ENCODE measurements at places on chromosomes 2 and 18.
A peak's percentile ranks its signal among the peaks of the same experiment; 100 is the strongest.

DNA sequence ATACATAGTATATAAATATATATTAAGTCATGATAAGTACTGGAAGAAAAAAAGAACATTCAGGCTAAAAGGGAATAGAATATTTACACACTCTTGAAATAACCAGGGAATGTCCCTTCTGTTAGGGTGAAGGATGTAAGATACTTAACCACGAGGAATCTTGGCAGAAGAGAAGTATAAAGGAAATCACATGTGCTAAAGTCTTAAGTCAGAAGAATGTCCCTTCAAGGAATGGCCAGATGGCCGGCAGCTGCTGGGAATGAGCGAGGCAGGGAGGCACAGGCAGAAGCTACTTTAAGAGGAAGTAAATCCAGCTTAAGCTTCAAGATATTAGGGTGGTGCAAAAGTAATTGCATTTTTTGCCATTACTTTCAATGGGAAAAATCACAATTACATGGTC, 5.5 kb downstream of the CCDC102B start:
- DNase-seq = no peak

DNA sequence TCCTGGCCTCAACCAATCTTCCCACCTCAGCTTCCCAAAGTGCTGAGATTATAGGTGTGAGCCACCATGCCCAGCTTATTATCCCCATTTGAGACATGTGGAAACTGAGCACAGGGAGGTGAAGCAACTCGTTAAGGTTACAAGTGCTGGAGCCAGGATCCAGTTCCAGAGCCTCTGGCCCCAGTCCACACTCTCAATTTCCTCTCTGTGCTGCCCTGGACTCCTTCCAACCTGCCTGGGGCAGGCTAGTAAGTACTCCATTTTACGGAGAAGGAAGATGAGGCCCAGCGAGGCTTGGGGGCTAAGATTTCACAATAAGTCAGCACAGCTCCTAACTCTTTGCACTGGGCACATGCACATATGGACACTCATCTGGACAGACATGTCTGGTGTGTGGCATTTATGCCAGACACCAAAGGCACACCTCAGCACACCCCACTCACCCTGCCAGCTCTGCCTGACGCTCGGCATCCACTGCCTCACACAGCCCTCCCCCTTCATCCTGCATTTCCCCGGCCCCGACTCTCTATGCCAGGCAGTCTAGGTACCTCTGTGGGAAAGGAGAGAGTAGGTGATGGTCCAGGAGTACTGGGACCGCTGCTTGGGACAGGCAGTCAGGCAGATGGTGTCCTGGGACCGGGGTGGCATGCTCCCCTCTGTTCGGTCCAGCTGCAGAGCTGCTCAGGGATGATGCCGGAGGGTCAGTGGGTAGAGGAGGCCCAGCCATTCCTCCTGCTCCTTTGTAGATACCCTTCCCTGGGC, 20.5 kb downstream of the CFAP65 start:
- no peak for DNase-seq

GRCh38 chr2:148021886-148022285, 995 bp downstream of the MBD5 start:
- peak; percentile 23 for DNase-seq

GRCh38 chr2:239225871-239226561, 174.8 kb downstream of the HDAC4 start:
- DNase-seq = no peak

- no peak for DNase-seq
These were observed 54.0 kb upstream of the IMP4 start for GRCh38 chr2:130288467-130289403.

- no peak for DNase-seq
These were observed 75.2 kb downstream of the KLHL29 start for GRCh38 chr2:23460228-23460627.

- DNase-seq = peak; percentile 46
These were observed 597 bp downstream of the RNF103 start for GRCh38 chr2:86623043-86623493.

DNA sequence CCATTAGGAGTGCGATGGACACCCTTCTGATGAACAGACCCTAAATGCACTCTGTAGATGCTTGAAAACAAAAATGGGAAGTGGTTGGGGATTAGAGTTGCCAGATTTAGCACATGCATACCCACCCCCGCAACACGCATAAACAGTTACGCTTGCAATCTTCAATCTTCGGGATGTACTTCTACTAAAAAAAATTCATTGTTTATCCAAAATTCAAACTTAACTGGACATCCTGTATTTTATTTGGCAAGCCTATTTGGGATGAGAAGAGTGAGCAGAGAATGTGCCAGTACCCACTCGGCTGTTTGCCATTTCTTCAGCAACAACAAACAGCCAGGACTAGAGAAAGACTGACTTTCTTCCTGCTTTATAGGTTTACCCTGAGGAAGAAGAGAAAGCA, 18.4 kb downstream of the KIAA2012 start:
- DNase-seq = peak; percentile 5

DNA sequence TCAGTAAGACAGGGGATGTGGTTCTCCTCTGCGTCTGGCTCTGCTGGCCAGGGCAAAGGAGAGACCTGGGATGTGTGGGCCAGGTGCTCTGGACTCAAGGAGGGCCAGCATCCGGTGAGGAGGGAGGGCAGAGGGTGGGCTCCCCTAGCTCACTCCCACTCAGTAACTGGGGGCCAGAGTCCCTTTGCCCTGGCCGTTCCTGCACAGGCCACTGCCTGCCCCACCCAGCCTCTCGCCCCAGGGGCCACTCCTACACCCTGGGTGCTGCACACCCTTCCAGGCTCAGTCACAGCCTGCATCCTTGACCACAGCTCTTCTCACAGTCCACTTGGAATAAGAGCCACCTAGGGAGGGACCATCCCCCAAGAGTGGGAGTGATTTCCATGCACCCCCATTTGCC, 41.0 kb downstream of the SNED1 start:
- no peak for DNase-seq

GRCh38 chr2:1591978-1592907, 152.1 kb downstream of the PXDN start:
- no peak for DNase-seq

DNA sequence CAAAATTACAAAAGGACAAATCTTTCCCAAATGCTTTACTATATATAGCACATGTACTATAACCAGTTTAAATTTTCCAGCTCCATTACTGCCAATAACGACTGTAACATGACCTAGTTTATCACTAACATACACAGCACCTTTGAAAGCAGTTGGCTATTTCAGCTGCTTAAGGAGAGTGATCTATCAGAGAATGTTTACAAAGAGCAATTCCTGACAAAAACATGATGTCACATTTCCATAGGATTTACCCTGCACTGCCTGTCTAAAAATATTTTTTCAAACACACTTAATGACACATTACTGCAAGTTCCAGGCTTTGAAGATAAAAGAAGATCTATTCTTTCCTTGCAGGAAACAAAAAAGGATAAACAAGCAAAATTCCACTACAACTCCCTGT, 40.6 kb downstream of the ZNF516 start:
- DNase-seq = no peak

- peak; percentile 21 for DNase-seq
These were observed 539.0 kb downstream of the ARHGAP15 start for GRCh38 chr2:143668234-143668633.

DNA sequence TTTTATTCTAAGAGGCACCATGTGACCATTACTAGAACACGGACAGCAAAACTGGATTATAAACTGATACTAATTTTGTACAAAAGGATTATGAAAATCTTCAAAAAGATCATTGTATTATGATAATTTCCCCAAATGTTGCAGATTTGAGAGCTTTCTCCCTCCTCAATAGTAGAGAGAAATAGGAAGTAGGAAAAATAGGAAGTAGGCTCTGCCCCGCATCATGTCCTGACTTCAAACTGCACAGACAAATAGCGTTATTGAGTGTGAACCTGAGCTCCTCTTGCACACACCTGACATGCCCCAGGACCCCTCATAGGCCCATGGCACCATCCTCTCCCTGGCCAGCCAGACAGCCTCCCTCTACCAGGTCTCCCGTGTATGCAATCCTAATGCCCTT, 25.4 kb downstream of the CHRNA1 start:
- DNase-seq = no peak

- no peak for DNase-seq
These were observed 4.5 kb upstream of the RBMS1 start for GRCh38 chr2:160498137-160498536.

DNA sequence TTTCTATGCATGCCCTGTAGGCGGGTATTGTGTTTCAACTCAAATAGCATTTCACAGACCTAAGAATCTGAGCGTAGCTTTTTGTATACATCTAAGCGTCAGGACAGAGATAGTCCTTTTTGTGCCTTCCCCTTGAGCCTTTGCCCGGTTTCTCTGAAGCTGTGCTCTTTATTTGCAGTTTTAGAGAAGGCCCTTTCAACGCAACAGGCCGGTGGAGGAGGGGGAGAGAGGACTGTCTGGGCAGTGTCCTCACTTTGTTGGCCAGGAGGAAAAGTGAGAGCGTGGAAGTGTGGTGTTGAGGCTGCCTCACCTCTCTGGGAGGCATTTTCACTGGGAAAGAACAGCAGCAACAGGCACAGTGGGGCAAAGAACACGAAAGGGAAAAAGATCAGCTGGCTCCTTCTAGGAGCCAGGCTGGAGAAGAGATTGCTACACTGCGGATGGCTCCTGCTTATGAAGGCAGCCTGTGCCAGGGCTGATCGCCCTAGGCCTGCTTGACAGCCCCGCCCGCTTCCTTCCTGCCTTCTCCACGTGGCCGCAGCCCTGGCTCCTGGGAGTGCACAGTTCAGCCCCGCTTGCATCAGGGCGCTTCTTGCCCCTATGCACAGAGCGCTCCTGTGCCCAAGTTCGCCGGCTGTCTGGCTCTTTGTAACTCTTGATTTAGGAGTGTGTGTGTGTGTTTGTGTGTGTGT, 195.6 kb upstream of the POU3F3 start:
- peak; percentile 49 for DNase-seq

DNA sequence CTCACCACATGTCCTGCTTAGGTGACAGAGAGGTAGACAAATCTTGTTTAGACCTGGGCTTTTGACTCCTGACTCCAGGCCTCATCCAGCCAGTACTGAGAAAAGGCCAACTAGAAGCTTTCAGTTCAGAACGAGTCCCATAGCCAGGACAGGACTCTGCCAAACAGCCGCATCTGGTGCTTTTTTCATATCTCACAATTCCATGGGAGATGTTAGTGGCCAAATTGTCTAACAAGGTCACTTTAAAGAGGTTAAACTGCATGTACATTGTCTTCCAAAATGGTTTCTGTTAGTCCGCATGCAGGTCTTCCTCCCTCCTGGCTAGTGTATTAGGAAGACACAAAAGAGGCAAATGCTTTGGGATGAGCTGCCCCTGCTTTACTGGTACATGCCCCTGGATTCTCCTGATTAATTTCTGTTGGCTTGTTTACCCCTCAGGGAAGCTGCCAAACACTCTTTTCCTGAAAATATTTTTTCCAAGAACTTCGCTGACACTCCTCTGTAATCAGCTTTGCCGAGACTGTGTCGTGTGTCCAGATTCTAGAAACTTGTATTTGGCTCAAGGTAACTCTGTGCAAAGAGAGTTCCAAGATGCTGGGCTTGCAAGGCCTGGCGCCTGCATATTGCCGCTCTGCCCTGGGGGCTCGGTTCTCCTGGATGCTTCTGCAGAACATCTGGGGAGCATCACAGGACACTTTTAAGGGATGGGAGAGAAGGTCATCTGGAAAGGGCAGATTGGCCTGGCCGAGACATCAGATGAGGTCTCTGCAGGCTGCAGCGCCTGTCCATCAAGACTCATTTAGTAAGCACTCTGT, 209.2 kb upstream of the APCDD1 start:
- DNase-seq = no peak

DNA sequence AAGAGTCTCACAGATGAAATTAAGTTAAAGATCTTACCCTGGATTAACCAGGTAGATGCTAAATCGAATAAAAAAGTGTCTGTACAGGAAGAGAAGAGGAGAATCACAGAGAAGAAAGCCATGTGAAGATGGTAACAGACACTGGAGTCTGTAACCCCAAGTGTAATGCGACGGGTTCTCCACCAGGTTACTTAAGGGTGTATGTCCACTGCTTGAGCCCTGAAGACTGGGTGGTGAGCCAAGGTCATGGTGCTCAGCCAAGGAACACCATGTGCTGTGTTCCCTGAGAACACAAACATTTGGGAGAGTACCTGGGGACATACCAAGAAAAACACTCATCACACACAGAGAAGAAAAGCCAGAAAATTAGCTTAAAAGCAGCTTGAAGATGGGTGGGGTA, 8.2 kb upstream of the ACADL start:
- no peak for DNase-seq

DNA sequence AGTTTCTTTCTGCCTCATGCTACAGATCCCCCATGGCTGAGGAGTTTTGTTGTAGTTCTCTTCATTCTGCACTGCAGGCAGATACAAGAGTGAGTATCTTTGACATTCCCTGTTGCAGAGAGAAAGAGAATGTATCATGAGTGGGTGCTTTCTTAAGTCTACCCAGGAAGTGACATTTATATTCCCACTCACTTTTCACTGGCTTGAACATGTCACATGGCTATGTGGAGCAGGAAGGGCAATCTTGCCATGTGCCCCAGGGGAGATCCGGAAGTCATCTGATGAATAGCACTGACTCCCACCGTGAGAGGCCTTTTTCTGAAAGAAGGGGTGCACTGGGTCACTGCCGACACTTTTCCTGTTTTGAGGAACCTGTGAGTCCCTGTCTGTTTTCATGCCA, 66.4 kb upstream of the BOD1L2 start:
- DNase-seq = no peak

DNA sequence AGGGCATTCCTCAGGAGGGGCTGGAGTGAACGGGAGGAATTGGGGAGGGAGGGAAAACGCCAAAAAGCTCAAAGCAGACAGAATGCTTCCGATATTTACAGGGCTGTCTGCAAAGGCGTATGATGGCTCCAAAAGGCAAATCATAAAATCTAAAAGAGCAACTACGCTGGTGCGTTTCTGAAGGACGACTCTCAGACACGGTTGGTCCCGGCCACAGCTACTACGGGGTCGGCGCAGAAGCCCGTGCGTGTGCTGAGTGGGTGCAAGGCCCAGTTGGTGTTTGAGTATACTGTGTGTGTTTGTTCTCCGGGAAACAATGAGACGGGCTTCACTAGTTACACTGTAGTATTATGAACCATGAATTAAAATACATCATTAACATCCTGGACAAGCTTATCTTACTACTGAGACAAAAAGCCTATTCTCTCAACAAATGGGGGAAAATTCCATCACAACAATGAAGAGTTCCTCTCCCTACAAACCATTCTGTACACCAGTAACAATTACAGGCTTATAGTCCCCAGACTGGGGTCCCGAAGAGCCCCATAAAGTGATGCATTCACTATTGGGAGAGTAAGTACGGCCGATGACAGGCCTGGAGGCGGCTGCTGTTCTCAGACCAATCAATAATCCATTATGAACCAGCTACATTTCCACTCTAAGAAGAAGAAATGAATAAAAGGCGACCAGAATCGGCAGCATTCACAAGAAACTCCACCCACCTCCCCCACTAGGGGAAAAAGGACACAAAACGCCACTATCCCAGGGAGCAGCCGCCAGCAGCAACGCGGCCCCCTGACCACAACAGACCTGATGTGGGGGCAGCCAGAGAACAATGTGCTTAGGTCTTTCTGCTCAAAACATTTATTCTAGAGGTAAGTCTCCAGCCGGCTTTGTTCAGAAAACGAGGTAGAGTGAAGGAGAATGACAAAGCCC, 43.4 kb downstream of the ZNF516 start:
- peak; percentile 66 for DNase-seq

GRCh38 chr18:40055262-40055661, 1899.8 kb upstream of the PIK3C3 start:
- DNase-seq = no peak

- DNase-seq = no peak
These were observed 857 bp downstream of the RESP18 start for GRCh38 chr2:219331560-219332213.

- no peak for DNase-seq
These were observed 106.3 kb downstream of the MAP3K20 start for GRCh38 chr2:173181982-173182381.

GRCh38 chr18:75124991-75125381, 84.0 kb downstream of the PTGR3 start:
- DNase-seq = no peak

Data from globus pallidus (tissue), 1 donor.